ENCODE measurements at places on chromosomes 12 and 14.

- no peak for DNase-seq
These were observed 81.1 kb upstream of the DIO3 start for GRCh38 chr14:101480022-101480746.

- DNase-seq = no peak
These were observed 474.8 kb upstream of the TBX3 start for GRCh38 chr12:115158816-115159215.

- no peak for DNase-seq
These were observed 64.9 kb downstream of the FBXO33 start for GRCh38 chr14:39367387-39367751.

GRCh38 chr14:69079747-69080146 is 73.2 kb downstream of the DCAF5 start:
- no peak for DNase-seq

DNA sequence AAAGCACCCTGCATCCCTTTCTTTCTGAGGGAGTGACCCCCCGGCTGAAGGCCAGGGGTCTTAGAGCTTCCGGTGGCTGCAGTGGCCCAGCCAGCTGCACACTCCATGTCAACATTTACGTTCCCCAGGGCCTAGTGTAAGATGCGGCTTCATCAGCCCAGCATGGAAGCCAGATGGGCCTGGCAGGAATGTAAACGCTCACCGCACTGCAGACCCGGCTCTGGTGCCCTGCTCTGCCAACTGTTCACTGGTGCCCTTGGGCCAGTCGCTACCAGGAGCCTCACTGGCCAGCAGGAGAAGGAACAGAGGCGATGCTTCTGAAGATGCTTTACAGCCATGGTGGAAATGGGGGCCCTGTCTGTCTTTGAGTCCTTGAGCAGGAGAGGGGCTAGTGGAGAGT is 8.6 kb upstream of the TMEM119 start:
- no peak for DNase-seq

DNA sequence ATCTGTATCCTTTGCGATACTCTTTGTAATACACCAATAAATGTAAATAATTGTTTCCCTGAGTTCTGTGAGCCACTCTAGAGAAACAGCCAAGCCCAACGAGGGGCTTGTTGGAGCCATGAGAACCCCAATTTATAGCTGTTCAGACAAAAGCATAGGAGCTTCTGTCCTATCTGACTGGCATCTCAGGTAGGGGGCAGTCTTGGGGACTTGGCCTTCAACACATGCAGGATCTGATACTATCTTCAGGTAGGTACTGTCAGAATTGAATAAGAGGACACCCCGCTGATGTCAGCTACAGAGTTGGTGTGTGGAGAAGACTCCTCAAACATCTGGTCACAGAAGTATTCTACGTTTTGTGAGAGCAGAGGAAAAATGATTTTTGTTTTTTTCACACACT is 25.3 kb downstream of the TXNDC16 start:
- DNase-seq = no peak

DNA sequence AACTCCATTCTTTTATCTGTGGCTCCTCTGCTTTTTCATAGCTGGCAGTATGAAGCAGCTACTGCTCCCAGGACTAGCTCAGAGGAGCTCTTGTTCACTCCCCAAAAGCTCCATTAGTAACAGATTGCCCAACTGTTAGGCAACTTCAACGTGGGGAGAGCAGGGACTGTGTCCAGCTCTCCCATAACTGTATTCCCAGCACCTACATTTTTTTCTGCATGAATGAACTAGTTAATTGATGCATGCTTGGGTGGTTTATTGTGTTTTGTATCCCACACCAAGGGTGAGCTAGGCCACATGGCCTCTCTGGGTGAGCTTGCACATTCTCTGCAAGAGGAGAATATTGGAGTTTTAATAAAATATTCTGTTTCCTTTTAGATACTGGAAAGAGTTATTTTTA is 15.2 kb downstream of the STON2 start:
- DNase-seq = no peak

DNA sequence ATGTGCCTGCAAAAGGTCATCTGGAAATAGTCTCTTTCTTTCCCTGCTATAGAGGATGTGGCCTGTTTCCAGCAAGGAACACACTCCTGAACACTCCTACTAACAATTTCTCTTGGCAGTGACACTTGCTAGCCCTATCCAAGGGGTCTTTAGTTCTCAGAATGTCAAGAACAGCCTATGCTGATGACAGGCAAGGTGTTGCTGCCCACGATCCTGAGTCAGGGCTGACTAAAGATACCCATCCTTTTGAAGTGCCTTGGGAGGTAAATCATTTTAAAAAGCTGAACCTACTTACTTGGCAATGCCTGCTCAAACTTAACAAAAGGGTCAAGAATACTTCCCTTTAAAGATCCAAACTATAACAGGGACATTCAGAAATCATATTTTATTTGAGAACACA is 1146.4 kb downstream of the VRK1 start:
- no peak for DNase-seq

DNA sequence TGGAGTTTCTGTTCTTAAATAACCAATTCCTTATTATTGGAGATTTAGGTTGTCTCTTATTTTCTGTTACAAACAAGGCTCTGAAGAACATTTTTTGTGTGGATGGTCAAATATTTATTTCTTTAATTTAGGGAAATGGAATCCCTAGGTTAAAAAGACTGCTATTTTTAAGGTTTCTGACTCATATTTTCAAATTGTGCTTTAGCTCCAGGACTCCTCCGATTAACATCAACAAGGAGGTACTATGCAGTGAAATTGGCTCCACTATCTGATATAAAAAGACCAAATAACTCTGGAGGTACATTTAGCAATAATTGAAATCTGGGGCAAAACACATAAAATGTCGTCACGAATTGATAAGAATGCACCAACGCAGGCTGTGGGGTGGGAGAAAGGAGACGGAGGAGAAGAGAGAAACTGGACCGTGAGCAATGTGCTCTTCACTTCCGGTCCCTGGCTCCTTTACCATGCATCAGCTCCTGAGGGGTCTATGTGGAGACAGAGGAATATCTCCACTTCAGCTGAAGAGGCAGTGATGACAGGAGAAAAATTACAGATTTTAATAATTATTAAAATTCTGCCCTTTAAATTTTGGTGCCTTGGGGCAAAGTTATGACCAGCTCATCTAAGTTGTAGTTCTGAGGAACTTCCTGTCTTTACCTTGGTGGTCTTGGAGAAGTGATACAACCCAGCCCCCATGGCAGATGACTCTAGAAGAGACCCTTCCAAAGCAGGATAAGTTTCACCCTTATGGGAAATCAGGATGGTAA is 90.2 kb upstream of the BTG1 start:
- DNase-seq = no peak

- no peak for DNase-seq
These were observed 1761.3 kb upstream of the SEL1L start for GRCh38 chr14:83294941-83295340.

DNA sequence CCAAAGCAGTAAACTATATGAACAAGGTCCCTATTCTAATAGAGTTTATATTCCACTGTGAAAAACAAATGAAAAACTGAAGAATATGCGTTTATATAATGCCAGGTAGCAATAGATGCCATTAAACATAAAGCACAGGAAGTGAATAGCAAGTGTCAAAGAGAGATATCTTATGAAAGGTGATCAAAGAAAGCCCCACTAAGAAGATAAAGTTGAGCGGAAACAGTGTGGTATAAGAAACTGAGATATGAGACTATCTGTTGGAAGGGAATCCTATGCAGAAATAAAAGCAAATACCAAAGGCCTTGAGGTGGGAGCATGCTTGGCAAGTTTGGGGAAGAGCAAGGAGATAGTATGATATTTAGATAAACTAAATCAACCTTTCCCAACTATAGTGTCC is 123.1 kb upstream of the FAR2 start:
- DNase-seq = no peak

DNA sequence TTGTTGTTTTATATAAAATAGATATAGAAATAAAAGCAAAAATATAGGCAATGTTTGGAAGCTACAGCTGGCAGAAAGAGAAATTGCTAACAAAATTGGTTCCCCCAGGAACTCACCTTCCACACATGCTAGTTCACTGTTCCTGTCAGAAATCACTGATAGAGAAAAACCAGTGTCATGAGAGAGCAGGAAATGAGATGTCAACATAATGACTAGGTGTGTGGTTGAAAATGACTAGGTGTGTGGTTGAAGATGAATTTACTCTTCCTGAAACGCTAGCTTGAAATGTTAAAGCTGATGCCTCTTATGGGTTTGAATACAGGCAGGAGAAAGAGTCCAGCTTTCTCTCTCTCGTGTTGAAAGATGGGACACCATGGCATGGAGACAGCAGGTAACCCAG is 216.3 kb downstream of the C12orf42 start:
- DNase-seq = no peak

- DNase-seq = no peak
These were observed 58.0 kb upstream of the KRAS start for GRCh38 chr12:25308756-25309155.

- DNase-seq = no peak
These were observed 703.0 kb upstream of the TBX3 start for GRCh38 chr12:115386946-115387345.

All from tongue (tissue), 3 donors.